ENCODE measurements at places on chromosomes 11 and 22. TPM values are rescaled to one million over a fixed set of nuclear protein-coding genes. Genes with fewer than 3 reads are reported as not detected.

DNA sequence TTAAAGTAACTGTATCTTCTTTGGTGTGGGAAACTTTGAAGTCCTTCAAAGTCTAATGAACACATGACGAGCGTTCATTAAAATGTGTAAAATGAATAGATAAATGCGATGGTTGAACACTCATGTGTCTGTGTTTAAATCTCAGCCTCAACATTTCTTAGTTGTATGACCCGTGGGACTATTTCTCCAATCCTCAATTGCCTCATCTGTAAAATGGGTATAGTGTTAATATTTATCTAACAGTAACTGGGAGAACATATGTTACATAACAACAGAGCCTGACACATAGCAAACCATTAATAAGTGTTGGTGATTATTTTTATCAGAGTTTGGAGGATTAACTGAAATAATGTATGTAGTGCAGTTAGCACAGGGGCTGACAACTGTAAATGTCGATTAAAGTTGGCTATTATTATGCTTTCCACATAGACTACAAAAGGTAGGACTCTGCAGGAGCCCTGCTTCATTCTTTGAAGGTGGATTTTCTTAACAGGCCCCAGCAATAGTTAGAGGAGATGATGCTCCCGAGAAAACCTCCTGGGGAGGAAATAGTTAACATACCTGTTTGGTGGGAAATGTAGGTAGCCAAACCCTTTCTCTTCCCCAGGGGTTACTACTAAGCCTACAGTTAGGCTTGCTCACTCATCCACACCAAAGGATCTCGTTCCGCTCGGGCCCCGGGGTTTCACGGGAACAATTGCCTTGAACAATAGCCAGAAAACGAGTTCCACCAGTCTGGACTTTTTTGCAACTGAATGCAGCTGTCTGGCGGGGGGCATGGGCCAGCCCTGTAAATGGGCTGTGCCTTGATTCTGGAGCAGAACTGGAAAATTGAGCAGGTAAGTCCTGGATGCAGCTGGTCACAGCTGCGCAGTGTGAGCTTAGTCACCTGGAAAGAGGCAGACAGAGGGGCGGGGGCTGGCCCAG, 133.4 kb downstream of the DBX1 start:
- H3K36me3 ChIP-seq = no peaks in the 10 kb centered on the region
- DNase-seq = peak; percentile 97
- no peak overlapping the region for H3K27ac ChIP-seq
- peaks cover 31% of the 10 kb centered on the region for H3K4me1 ChIP-seq

GRCh38 chr22:38412435-38413084, 42.4 kb downstream of the KCNJ4 start:
- no peak overlapping the region for H3K4me3 ChIP-seq
- H3K27ac ChIP-seq = no peak overlapping the region
- no peaks in the 10 kb centered on the region for H3K36me3 ChIP-seq
- no peaks in the 10 kb centered on the region for H3K4me1 ChIP-seq
- peak; percentile 80 for DNase-seq

- H3K27ac ChIP-seq = no peak overlapping the region
- no peak for DNase-seq
- no peaks in the 10 kb centered on the region for H3K4me1 ChIP-seq
- H3K4me3 ChIP-seq = no peak overlapping the region
Measured at GRCh38 chr11:17457396-17458173, 19.1 kb downstream of the ABCC8 start.

The ST14 gene
- 17.5 TPM for total RNA-seq

The SCUBE2 gene
- total RNA-seq = 2.0 TPM

The TP53AIP1 gene
- not detected for total RNA-seq

The SLC5A12 gene
- total RNA-seq = 3.4 TPM

DNA sequence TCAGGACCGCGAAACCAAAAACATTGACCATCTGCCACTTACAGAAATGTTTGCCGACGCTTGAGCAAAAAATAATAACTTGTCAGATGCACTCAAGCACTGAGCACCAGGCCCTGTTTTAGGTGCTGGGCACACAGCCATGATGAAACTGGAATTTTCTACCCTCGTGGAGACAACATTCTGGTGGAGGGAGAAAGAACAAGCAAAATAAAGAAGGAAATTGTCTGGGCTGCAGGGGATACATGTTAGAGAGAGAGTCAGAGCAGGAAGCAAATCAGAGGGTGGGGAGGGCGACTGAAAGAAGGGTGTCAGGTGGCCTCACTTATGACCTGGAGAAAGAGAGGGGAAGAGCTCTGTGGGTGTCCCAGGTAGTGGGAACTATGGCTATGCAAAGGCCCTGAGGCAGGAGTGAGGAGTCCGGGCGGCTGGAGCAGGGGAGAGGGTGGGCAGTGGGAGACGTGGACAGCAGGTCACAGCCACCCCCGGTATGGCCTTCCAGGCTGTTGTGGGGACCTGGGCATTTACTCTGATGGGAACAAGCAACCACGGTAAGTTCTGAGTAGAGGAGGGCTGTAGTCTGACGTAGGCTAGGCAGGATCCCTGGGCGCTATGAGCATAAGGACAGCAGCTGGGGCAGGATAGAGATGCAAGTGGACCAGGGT, 78.8 kb downstream of the MYEOV start:
- H3K27ac ChIP-seq = no peak overlapping the region
- no peaks in the 10 kb centered on the region for H3K36me3 ChIP-seq
- H3K27me3 ChIP-seq = no peaks in the 10 kb centered on the region
- no peak overlapping the region for H3K4me3 ChIP-seq
- DNase-seq = peak; percentile 18

DNA sequence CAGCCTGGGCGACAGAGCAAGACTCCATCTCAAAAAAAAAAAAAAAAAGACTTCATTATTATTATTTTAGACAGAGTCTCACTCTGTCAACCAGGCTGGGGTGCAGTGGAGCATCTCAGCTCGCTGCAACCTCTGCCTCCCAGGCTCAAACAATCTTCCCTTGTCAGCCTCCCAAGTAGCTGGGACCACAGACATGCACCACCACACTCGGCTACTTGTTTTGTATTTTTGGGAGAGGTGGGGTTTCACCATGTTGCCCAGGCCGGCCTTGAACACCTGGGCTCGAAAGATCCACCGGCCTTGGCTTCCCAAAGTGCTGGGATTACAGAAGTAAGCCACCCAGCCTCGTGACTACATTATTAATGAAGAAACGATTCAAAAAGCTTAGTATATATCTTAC, 5.3 kb upstream of the TYMP start:
- peaks cover 43% of the 10 kb centered on the region for H3K27me3 ChIP-seq
- H3K27ac ChIP-seq = no peak overlapping the region
- H3K4me1 ChIP-seq = no peaks in the 10 kb centered on the region
- no peak for DNase-seq

GRCh38 chr11:13249992-13250391, 27.6 kb upstream of the BMAL1 start:
- H3K4me1 ChIP-seq = no peaks in the 10 kb centered on the region
- no peak for DNase-seq
- no peak overlapping the region for H3K4me3 ChIP-seq
- no peak overlapping the region for H3K27ac ChIP-seq

The RBFOX2 gene
- total RNA-seq = 104 TPM

- H3K27ac ChIP-seq = no peak overlapping the region
- H3K4me3 ChIP-seq = no peak overlapping the region
- no peaks in the 10 kb centered on the region for H3K36me3 ChIP-seq
- no peaks in the 10 kb centered on the region for H3K4me1 ChIP-seq
- H3K27me3 ChIP-seq = peaks cover 11% of the 10 kb centered on the region
- DNase-seq = no peak
Measured at GRCh38 chr11:8034604-8035190, 46.3 kb upstream of the TUB start.

DNA sequence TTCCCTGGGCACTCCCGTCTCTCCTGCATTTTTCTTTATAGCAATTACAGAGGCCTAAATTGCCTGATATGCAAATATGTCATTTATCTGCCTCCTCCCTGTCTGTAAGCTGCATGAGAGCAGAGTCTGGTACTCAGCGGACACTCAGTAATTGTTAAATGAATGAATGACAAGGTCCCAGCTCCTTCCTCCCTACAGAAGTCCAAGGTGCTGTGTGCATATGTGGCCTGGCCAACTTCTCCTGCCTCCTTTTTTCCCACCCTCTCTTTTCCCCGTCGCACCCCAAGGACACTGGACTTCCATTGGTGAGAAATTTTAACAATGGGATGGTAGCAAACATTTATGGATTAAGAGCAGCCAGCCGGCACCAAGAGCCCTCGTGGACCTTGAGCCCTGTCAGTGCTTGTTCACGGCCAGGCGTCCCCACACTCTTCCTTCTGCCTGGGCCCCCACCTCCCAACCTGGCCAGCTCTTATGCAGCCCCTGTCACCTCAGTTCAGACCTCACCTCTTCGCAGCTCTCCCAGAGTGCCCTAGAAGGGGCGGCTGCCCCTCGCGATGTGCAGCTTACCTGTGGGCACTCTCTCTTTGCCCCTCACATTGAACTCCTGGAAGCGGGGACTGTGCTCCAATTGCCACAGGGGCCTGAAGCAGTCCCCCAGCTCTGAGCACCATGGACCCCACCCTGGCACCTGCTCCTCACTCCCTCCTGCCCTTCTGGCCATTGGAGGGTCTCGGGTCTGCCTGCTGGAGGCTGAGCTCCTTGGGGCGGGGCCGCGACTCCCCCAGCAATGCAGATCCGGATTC, 1.5 kb downstream of the TMPRSS6 start:
- no peak overlapping the region for H3K4me3 ChIP-seq
- no peaks in the 10 kb centered on the region for H3K27me3 ChIP-seq
- no peak for DNase-seq
- H3K4me1 ChIP-seq = no peaks in the 10 kb centered on the region
- H3K36me3 ChIP-seq = no peaks in the 10 kb centered on the region

DNA sequence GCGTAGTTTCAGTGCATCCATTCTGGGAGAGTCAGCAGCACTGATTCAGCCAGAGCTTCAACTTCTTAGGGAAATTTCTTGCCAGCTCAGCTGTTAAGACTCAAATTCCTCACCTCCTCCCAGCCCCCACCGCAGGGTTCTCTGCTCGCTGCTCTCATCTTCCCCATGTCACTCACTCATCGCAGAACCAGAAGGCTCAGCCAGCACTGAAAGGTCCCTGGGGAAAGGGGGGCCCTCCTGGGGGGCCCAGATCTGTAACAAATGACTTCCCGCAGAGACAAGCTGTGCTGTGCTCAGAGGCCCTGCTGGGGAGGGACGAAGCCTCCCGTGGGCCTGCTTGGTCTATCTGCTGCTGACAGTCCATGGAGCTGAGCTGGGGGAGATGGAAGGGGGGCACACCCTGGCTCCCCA, 220.6 kb downstream of the NTM start:
- H3K27me3 ChIP-seq = no peaks in the 10 kb centered on the region
- H3K27ac ChIP-seq = no peak overlapping the region
- DNase-seq = peak; percentile 89
- no peaks in the 10 kb centered on the region for H3K36me3 ChIP-seq

The HPX gene
- 6.0 TPM for total RNA-seq

The NAALAD2 gene
- total RNA-seq = 9.1 TPM

- DNase-seq = no peak
- no peak overlapping the region for H3K4me3 ChIP-seq
- H3K36me3 ChIP-seq = no peaks in the 10 kb centered on the region
- H3K27me3 ChIP-seq = peaks cover 3% of the 10 kb centered on the region
- no peak overlapping the region for H3K27ac ChIP-seq
- H3K4me1 ChIP-seq = peaks cover 47% of the 10 kb centered on the region
Measured at GRCh38 chr11:119888119-119888518, 159.1 kb upstream of the NECTIN1 start.

GRCh38 chr11:67410369-67410831, 5.1 kb upstream of the CARNS1 start:
- no peak for DNase-seq
- peaks cover 14% of the 10 kb centered on the region for H3K4me1 ChIP-seq
- H3K36me3 ChIP-seq = no peaks in the 10 kb centered on the region
- H3K4me3 ChIP-seq = no peak overlapping the region
- peaks cover 8% of the 10 kb centered on the region for H3K27me3 ChIP-seq

- no peak overlapping the region for H3K27ac ChIP-seq
- peaks cover 29% of the 10 kb centered on the region for H3K27me3 ChIP-seq
- no peak for DNase-seq
- H3K4me1 ChIP-seq = no peaks in the 10 kb centered on the region
- no peaks in the 10 kb centered on the region for H3K36me3 ChIP-seq
Measured at GRCh38 chr22:18114495-18114894, 3.9 kb downstream of the TUBA8 start.

The KIRREL3 gene
- 1.1 TPM for total RNA-seq

The USH1C gene
- 3.9 TPM for total RNA-seq

- H3K4me1 ChIP-seq = no peaks in the 10 kb centered on the region
- no peak overlapping the region for H3K27ac ChIP-seq
- no peaks in the 10 kb centered on the region for H3K36me3 ChIP-seq
- no peak overlapping the region for H3K4me3 ChIP-seq
- H3K27me3 ChIP-seq = no peaks in the 10 kb centered on the region
Measured at GRCh38 chr11:73245461-73245860, 26.7 kb upstream of the P2RY6 start.

- peak; percentile 96 for DNase-seq
- H3K4me3 ChIP-seq = no peak overlapping the region
- H3K27ac ChIP-seq = peak overlapping the region; percentile 3
- no peaks in the 10 kb centered on the region for H3K36me3 ChIP-seq
- H3K27me3 ChIP-seq = no peaks in the 10 kb centered on the region
Measured at GRCh38 chr11:42407341-42407740, 904.5 kb upstream of the API5 start.

The MMP11 gene
- total RNA-seq = 8.5 TPM

GRCh38 chr22:49827853-49828598, at the start of gene BRD1:
TSS of gene BRD1 (minus strand) at chr22:49827873. CDS start at chr22:49824317, 3,556 bp downstream.
- H3K4me1 ChIP-seq = no peaks in the 10 kb centered on the region
- H3K27me3 ChIP-seq = no peaks in the 10 kb centered on the region
- H3K36me3 ChIP-seq = peaks cover 24% of the 10 kb centered on the region
- peak within 1 kb of the TSS; percentile 88 for H3K4me3 ChIP-seq
- peak; percentile 67 for DNase-seq

DNA sequence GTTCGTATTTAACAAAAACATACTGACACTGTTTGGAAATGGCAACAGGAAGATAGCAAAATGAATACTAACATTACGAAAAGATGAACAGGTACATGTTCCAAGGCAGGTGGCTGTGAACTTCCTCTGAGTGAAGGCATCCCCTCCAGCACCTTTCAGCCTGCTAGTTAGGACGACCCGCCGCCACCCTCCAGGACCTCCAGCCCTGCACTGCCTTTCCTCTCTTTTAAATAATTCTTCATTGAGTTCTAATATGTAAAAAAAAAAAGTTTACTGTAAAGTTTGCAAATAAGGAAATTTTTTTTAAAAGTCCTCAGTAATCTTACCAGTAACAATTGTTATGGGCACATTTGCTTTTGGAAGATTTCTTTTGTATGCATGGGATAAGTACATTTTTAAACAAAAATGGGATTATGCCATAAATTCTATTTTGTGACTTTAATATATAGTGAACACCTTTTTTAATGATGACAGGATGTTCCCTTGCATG, 6.0 kb downstream of the NEAT1 start:
- H3K4me3 ChIP-seq = peak overlapping the region; percentile 83
- peaks cover 4% of the 10 kb centered on the region for H3K4me1 ChIP-seq
- peaks cover 13% of the 10 kb centered on the region for H3K36me3 ChIP-seq
- no peak for DNase-seq

GRCh38 chr11:74577624-74578396, 14.6 kb upstream of the POLD3 start:
- H3K4me1 ChIP-seq = no peaks in the 10 kb centered on the region
- H3K4me3 ChIP-seq = no peak overlapping the region
- no peaks in the 10 kb centered on the region for H3K27me3 ChIP-seq
- H3K27ac ChIP-seq = no peak overlapping the region
- no peaks in the 10 kb centered on the region for H3K36me3 ChIP-seq
